ENCODE measurements at places on chromosomes 16 and 17.
A peak's percentile ranks its signal among the peaks of the same experiment; 100 is the strongest.

GRCh38 chr17:3683054-3683511, 12.9 kb downstream of the P2RX5 start:
- DNase-seq: peak; percentile 34

DNA sequence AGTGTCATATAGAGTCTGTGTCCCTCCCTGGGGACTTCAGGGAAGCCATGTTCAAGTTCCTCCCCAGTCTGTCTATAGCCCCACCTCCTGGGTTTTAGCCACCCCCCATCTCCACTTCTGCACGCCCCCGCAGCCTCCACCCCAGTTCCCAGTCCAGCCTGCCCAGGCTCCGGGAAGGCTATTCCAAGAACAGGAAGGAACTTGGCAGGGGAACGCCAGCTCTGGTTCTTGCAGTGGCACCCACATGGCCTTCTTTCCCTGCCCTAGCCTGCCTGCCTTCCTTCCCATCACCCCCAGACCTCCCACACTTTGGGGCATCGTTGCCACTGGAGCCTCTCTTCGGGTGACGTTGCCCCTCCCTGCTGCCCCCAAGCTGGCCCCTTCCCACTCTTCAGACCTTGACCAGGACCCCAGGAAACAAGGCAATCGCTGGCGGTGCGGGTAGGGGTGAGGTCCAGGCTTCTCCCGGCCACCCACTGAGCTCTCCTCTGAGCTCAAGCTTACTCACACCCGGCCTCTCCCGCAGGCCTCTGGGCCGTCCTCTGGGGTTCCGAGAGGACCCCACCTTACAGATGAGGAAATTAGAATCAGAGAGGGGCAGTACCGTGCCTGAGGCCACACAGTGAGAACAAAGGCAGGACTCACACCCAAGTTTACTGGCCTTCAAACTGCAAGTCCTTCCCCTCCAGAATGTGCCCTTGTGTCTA, 9.2 kb upstream of the CES4A start:
- DNase-seq: peak; percentile 22

DNA sequence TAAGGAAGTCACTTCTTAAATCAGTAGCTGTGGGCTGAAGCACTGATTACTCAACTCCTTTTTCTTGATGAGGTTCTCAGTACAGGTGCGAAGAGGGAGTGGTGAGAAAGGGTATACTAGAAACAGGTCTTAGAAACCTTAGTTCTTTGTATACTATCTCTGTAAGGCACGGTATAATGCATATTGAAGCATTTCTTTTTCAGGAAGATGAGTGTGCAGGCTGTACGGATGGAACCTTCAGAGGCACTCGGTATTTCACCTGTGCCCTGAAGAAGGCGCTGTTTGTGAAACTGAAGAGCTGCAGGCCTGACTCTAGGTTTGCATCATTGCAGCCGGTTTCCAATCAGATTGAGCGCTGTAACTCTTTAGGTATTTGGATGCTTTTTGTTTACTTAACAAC, 39.2 kb downstream of the CYLD start:
- no peak for DNase-seq

GRCh38 chr16:35365675-35366074, 1906.3 kb downstream of the TP53TG3F start:
- no peak for DNase-seq

DNA sequence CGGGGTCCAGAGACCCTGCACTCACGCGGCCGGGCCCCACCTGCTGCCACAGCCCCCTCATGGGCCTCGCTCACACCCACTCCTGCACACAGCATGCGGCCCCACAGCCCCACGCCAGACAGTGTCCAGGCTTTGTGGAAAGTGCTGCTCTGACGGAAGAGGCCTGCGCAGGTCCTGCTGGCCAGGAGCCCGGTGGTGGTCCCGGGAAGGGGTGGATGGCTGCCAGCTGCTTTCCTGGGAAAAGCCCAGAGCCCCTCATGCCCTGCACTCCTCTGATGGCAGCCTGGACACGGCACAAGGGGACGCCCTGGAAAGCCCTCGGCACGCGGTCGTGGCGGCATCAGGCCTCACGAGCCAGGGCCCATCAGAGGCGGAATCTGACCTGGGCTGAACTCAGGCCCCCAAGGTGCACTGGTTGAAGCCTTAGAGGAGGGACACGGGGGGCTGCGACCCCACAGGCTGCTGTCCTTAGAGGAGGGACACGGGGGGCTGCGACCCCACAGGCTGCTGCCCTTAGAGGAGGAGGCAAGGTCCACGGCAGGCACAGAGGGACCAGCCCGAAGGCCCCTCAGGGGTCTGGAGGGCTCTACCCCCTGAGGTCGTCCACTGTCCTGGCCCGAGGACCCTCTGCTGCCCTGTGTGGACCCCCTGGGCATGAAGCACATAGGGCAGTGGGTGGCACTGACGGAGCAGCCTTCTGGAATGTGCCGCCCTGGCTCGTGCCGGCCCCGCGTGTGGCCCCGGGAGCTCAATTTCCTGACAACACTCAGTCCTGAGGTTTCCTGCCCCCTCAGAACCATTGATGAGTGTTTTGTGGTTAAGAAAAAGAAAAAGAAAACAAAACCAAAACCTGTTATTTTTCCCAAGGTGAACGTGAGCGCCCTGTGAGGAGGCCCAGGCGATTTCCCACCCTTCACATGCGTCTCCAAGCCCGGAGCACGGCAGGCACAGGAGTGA, 22.1 kb downstream of the SOX8 start:
- DNase-seq: no peak

DNA sequence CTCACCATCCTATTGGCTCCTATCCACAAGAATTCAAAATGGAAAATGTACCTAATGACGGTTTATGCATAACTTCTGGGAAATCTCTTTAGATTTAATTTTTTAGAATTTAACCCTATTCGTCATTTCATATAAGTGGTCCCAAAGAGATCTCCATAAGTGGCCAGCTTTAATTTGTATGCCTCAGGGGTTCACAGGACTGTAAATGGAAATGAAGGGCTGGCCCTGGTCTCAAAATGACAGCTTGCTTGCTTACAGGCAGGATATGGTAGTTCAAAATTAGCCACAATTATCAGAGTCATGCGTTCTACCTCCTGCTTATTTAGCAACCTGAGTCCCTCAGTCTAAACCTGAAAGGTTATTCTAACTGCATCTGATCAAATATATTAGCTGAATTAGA, 6.6 kb upstream of the NACA2 start:
- no peak for DNase-seq
